ENCODE measurements at places on chromosomes 6 and 20.
A peak's percentile ranks its signal among the peaks of the same experiment; 100 is the strongest.

- peak; percentile 57 for DNase-seq
These were observed 332.3 kb downstream of the ZFAND3 start for GRCh38 chr6:38151580-38152500.

GRCh38 chr6:166201878-166202277 is 34.2 kb upstream of the TBXT start:
- DNase-seq, result no peak

- DNase-seq, result no peak
These were observed 36.6 kb downstream of the GMPR start for GRCh38 chr6:16274885-16275589.

DNA sequence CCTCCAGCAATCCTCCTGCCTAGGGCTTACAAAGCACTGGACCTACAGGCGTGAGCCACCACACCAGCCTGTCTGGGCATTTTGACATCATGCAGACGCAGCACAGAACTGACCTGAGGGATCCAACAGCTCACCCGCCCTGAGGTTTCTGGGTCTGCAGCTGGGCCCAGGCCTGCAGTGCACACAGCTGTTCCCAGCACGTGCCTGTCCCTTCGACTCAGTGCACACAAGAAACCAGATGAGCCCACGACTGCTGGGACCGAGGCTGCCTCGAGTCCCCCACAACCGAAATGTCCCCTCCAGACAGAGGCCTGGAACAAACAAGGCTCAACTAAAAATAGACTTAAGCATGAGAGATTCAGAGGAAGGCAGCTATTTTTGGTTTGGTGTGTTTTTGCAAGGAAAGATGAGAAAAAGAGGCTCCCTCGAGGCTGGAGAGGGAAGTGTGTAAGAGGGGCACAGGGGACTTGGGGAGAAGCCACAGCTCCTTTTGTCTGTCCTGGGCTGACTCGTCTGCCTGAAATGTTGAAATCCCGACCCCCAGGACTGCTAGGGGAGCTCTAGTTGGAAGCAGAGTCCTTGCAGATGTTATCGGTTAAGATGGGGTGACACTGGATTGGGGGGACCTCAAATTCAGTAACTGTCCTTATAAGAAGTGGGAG is 66.3 kb downstream of the YTHDF1 start:
- DNase-seq, result no peak

DNA sequence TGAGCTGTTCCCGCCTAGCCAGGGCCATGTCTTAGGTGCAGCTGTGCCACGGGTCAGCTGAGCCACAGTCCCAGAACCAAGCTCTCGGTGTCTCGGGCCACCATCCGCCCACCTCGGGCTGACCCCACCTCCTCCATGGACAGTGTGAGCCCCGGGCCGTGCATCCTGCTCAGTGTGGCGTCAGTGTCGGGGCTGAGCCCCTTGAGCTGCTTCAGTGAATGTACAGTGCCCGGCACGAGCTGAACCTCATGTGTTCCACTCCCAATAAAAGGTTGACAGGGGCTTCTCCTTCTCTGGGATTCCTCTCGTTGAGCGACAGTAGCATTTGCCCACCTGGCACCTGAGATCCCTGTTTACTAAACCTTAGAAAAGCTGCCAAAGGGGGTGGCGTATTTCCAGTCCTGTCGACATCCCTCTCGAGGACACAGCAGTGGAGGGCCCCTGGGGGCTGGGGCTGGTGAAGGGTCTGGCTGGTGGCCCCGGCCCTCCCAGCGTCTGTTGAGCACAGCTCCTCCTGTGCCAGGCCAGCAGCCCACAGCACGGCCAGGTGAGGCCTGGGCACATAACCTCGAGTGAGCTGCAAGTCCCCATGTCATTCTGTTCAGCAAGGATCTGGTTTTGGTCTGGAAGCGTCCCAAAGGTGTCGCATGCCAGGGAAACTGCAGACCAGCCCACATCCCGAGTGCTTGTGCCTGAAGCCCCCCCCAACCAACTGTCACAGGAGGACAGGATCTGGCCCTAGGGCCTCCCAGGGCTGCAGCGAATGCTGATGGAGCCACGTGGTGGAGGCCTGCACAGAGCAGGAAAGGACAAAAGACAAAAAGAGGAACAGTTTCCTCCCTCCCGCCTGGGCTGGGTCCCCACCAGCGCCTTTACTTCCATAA is 21.2 kb upstream of the PYGB start:
- peak; percentile 82 for DNase-seq

GRCh38 chr6:26089272-26089671 is 2.0 kb downstream of the HFE start:
- no peak for DNase-seq

GRCh38 chr20:38447931-38448675 is 13.0 kb upstream of the SNHG17 start:
- no peak for DNase-seq

- DNase-seq, result no peak
These were observed 162.7 kb downstream of the NFATC2 start for GRCh38 chr20:51379601-51380341.

GRCh38 chr6:99349171-99350141 is at the start of gene FAXC:
Gene FAXC, minus strand, starts transcription at chr6:99349674. Its CDS starts 302 bp downstream, at chr6:99349372.
- no peak for DNase-seq

GRCh38 chr6:7467007-7467897 is 74.2 kb upstream of the DSP start:
- no peak for DNase-seq

DNA sequence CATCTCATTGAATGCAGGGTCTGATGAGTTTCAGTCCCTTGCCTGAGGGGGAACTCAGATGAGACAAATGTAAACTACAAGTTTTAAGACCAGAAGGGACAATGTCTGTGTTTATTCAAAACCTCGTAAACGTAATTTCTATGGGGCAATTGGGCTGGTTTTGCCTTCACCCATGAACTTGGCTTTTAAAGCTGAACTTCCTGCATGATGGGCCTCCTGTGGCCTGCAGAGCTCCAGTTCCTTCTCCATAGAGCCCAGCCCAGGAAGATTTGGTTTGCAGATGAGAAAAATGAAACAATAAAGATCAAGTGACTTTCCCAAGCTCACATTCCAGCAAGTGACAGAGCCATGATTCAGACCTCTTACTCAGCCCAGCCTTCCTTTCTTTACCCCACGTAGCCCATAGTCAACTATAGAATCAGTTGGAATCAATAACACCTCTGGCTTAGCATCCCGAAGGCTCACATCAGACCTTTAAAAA is 612.3 kb downstream of the UTRN start:
- DNase-seq, result no peak

- no peak for DNase-seq
These were observed 122.8 kb downstream of the CLVS2 start for GRCh38 chr6:123118811-123119210.

DNA sequence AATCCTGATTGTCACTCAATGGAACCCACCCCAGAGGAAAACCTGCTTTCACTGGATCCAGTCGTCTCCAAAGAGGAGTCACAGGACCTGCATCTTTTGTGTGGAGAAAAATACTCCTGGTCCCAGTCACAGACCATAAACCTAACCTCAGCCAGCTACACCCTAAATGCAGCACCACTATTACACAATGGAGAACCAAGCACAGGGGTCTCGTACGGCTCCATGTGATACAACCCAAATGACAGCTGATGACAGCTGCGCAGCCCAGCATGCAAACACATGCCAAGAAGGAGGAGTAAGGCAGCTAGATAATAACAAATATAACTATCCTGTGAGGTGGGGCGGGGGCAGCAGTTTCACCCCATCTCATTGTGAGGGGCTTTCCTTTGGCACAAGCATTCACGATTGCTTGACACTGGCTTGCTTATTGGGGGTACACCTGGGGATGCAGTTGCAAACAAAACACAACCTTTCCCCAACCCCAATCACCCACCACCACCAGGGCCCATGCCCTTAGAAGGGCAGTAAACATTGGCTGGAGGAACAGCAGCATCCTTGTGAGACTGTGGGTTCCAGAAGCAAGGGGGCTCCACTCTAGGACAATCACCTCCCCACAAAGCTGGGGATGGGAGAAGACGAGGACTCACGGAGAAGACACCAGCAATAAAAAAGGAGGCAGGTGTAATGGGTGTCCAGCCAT is 51.5 kb downstream of the TRERF1 start:
- no peak for DNase-seq

- DNase-seq, result no peak
These were observed 22.0 kb downstream of the ADA start for GRCh38 chr20:44629542-44629941.

- no peak for DNase-seq
These were observed 9.2 kb upstream of the PLEKHG1 start for GRCh38 chr6:150590446-150590845.

DNA sequence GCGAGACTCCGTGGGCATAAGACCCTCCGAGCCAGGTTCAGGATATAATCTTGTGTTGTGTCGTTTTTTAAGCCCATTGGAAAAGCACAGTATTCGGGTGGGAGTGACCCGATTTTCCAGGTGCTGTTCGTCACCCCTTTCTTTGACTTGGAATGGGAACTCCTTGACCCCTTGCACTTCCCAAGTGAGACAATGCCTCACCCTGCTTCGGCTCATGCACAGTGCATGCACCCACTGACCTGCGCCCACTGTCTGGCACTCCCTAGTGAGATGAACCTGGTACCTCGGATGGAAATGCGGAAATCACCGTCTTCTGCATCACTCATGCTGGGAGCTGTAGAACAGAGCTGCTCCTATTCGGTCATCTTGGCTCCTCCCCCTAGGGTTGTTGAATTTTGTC is 307.7 kb upstream of the DEFB115 start:
- DNase-seq, result no peak

- no peak for DNase-seq
These were observed 161.4 kb upstream of the FLRT3 start for GRCh38 chr20:14498772-14499171.

DNA sequence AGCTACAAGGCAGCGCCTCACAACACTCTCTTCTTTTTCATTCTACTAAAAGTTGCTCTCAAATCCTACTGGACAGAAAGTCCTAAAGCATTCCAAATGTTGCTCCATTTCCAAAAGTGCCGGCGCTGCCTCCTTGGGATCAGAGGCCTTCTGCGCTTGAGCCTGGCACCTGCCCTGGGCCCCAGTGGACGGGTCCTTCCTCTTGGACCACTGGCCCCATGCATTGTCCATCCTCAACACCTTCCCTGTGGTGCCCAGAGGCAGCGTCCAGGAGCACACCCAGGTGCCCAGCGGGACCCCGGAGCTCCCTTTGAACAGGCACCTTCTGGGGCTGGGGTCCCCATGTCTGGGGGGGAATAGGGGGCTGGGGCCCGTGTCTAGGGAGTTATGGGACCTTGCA is 205.2 kb downstream of the ERMARD start:
- no peak for DNase-seq

DNA sequence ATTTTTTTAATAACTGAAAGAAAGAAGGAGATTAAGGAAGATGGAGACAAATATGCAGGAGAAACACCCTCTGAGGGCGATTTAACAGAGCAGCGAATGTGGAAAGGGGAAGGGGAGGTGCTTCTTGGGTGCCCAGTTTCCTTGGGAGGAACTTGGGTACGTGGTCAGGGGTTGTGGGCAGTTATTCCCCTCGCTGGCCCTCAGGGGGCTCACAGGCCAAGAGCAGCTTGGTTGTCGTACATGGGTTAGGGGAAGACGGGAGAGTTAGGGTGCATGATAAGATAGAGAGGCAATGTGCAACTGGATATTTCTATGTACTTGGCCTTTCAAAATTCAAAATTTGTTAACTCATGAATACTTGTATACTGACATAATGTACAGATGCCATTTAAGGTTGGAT is 7.0 kb upstream of the TUBB2A start:
- DNase-seq, result no peak

DNA sequence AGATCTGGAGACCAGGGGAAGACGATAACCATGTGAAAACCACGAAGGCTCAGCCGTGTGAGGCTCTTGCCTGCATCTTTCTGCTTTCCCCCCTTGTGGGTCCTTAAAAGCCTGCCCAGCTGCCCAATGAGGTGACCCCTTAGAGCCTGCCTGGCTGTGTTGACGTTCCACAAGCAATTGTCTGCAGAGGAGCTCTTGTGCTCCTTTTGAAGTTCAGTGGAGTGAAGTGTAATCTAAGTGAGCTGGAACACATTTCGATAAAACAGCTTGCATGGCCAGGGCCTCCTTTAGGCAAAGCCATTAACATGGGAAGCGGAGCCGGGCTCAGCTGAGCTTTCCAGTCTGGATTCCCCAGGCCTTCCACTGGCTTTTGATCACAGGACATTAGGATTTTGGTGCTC is 27.3 kb upstream of the TCP11 start:
- DNase-seq, result no peak

DNA sequence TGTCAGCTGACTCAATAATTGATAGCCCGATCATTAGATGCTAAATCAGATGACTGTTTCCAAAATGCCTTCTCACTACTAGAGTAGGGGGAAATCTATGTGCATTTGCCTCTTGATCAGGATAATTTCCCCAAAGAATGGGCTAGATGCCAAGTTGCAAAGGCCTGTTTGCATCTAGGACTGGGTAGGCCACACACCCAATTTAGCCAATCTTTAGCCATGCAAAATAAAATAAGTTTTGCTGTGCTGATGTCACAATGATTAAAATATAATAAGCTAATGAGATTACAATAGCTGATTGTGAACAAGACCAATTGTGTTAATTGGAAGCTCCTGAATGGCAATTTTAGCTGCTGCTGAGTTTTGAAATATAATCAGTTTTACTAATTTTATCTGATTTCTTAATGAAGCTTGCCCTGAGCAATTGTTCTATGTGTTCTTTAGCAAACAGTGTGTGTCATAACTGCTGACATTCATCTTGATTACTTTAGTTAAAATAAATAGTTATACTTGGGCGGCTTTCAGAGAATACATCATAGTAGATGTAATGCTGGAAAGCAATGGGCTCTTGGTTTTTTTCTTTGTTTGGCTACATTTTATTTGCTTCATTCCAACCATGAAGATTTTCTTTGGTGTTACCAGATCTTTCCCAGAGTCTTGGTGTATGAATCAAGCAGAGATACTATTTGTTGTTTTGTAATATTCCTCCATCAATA is 973.2 kb upstream of the SLC35B3 start:
- DNase-seq, result no peak

DNA sequence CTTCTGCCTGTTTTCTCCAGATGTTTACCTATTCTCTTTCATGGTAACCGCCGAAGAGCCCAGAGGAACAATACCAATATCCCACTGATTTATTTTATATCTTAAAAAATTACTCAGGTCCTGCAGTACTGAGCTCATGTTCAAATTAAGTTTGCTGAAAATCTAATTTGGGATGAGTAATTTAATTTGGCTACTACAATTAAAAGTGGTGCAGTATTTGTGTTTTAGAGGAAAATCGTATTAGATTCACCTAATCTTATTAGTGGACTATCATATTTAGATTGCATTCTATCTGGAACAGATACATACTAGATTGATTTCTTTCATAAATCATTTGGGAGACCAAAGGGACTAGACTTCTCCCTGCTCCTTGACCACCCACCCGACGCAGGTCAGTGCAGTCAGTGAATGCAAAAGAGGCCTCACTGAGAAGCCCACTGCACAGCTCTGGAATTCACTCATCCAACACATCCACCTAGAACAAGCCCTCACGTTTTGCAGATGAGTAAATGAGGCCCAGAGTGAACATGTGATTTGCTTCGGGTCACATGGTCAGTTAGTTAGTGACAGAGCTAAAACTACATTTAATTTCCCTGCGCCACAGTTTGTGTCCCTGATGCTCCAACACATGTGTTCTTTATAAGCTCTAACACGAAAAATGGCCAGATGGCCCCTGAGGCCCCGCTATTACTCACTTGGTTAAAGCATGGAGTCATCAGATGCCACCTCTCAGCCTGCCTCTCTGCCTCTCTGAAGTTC is 101.8 kb downstream of the TRERF1 start:
- DNase-seq, result no peak

GRCh38 chr20:25476106-25477013 is 68.9 kb downstream of the GINS1 start:
- DNase-seq, result no peak

- DNase-seq, result no peak
These were observed 102.2 kb upstream of the EXOC2 start for GRCh38 chr6:795046-795685.
